ENCODE measurements at places on chromosomes 4 and X.
A peak's percentile ranks its signal among the peaks of the same experiment; 100 is the strongest.

GRCh38 chr4:44351069-44351468, 97.5 kb downstream of the KCTD8 start:
- DNase-seq, result no peak

DNA sequence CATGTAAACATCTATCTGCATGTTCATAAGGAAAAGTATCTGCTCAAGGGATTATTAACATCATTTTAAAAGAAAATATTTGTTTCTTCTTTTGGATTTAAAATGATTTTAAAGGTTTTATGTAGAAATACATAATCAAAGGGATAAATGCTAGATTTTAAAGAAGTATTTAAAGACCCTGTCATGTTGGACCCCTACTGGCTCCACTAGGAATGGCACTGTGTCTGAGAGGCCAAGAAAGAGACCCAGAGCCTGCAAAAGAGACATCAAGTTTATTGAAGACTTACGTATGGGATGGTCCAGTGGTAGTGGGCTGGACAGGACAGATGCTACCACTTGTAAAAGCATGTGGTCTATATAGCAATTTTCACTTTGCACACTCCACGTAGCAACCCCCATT, 78.7 kb upstream of the PCDH18 start:
- DNase-seq, result no peak

- no peak for DNase-seq
Measured at GRCh38 chr4:57051095-57051494, 59.1 kb downstream of the IGFBP7 start.

DNA sequence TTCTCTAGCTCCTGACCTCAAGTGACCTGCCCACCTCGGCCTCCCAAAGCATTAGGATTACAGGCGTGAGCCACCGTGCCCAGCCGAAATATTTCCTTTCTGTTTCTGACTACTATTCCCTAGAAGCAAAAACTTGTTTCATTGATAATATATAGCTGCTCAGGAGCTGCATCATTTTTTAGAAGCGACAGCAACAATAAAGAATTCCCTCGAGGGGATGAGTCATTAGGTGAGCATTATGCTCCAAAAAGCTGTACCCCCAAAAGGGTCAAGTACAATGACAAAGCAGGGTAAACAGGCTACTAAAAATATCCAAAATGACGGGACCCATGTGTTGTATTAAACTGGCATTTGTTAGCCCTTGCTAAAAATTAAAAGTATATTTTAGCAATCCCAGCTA, 67.0 kb downstream of the RBM47 start:
- DNase-seq, result peak; percentile 34

DNA sequence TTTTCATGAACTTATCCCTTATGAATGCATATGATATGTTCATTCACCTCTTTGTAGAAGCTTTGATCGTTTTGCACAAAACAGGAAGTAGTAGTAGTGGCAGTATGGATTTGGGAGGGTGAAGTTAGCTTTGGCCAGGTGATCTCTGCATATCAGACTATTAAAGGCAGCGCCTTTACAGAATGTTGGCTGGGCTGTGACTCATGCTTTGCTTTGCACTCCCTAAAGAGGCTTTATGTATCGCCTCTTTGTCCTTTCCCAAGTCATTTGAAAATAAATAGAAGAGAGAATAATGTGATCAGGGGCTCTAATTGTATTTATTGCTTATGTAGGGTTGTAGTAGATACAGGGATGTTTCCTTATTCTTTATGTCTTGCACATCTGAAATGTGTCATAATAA, 50.4 kb downstream of the SHROOM3 start:
- peak; percentile 1 for DNase-seq

DNA sequence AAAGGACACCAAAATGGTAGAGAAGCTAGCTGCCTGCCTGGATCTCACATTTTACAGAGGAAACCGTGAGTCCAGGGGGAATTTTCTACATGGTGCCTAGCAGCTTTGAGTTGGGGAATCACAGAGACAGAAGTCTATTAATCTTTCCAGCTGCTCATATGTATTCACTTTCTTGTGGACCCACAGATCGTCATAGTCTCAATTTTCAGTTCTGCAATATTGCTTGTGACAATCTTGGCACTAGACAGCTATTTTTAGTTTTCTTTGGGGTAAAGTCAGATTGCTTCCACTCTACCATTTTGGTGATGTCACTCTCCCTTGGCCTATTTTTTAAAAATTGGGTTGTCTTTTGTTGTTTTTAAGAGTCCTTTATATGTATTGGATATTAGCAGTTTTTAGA, 233.4 kb upstream of the STK26 start:
- no peak for DNase-seq

DNA sequence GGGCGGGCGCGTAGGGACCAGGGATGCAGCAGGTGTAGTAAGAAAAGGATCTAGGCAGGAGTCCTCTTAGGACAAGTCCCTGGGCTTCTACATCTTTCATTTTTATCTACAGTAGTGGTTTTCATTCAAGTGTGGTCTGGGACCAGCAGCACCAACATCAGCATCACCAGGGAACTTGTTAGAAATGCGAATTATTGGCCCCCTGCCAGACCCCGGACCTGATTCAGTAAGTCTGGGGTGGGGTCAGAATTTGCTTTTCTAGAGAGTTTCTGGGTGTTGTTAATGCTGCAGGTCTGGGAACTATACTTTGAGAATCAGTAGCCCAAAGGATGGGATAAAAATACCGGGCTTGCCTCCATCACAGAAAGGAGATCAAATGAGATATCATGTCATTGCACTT, 1.3 kb upstream of the PCYT1B start:
- DNase-seq, result no peak

GRCh38 chr4:150127757-150128156, 49.5 kb downstream of the DCLK2 start:
- DNase-seq, result no peak

- no peak for DNase-seq
Measured at GRCh38 chrX:131812847-131813825, 210.0 kb upstream of the STK26 start.

DNA sequence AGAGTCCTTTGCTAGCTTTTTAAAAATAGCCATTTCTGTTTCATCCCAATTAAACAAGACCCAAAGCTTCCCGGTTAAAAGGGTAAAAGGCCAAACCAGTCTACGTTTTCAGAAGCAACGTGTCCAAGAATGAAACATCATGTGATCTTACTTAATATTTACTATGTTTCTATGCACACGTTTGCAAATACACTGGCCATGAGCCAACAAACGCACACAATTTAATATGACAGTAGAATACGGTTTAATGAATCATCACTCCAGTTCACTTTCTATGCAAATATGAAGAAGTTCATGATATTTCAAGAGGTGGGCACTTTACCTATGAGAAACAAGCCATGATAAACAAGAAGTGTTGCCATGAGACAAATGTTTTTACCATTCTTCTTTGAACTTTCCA, 4.3 kb downstream of the NR0B1 start:
- DNase-seq, result no peak

DNA sequence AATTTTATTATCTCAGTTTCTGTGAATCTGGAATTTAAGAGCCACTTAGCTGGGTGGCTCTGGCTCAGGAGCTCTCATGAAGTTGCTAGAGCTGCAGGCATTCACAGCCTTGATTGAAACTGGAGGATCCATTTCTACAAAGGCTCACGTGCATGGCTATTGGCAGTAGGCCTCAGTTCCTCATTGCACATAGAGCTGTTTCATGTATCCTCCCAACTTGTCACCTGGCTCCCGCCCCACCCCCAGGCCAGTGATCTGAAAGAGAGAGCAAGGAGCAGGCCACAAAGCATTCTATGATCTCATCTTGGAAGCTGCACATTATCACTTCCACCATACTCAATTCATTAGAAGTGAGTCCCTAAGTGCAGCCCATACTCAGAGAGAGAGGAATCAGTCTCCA, 18.5 kb upstream of the AP1AR start:
- DNase-seq, result no peak

- DNase-seq, result no peak
Measured at GRCh38 chr4:10565166-10565780, 108.0 kb upstream of the ZNF518B start.

DNA sequence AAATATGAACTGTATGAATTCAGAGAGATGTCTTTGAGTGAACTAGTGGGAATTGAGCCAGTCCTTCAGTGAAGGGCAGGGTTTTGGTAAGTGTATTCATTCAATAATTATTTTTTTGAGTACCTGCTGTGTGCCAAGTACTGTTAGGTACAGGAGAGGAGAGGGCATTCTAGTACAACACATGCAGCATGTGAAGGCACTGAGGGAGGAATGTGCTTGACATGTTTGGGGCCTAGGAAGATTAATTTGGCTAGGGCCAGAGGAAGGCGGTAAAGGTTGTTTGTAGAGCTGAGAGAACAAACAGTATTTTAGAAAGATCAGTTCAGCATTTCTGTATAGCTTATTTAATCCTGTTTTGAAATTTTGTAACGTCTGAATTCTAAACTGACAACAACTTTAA, 27.8 kb downstream of the APOOL start:
- DNase-seq, result no peak

DNA sequence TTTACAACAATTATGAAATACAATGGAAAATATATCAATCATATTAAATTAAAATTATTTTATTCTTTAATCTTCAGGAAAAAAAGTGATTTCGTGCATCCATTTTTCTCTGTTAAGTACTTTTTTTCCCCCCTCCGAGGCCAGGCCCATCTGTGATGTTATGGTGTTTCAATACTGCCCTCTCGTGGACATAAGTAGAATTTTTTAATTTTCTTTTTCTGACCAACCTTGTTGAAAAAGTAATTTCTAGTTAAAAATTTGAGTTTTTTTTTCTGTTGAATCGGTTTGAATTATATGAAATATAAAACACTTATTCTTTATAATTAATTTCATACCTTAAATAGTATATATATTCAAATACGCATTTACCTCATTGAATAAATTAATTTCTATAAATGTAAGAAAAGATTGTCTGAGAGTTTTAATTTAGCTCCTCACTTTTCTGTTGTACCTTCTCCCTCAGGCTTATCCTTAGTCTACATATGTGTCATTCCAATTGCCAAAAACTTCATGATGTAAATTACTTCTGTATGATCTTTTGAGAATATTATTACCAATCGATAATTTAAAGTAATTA, 175.8 kb upstream of the TECRL start:
- DNase-seq, result peak; percentile 10
